Adrenal gland (tissue), 19 donors: ENCODE measurements at places on chromosomes 13 and 19. TPM values are rescaled to one million over a fixed set of nuclear protein-coding genes. Genes with fewer than 3 reads are reported as not detected.

The UQCRFS1 gene
- 13.8 TPM for polyA plus RNA-seq

The RFPL4AL1 gene
- not detected for polyA plus RNA-seq

The ELSPBP1 gene
- polyA plus RNA-seq = not detected

The CPAMD8 gene
- polyA plus RNA-seq = 18.6 TPM

The KIR3DL2 gene
- polyA plus RNA-seq = not detected

The FGF22 gene
- 1.2 TPM for polyA plus RNA-seq
